Hepatic stellate cell (primary cell): ENCODE measurements at places on chromosomes 5 and 9.

DNA sequence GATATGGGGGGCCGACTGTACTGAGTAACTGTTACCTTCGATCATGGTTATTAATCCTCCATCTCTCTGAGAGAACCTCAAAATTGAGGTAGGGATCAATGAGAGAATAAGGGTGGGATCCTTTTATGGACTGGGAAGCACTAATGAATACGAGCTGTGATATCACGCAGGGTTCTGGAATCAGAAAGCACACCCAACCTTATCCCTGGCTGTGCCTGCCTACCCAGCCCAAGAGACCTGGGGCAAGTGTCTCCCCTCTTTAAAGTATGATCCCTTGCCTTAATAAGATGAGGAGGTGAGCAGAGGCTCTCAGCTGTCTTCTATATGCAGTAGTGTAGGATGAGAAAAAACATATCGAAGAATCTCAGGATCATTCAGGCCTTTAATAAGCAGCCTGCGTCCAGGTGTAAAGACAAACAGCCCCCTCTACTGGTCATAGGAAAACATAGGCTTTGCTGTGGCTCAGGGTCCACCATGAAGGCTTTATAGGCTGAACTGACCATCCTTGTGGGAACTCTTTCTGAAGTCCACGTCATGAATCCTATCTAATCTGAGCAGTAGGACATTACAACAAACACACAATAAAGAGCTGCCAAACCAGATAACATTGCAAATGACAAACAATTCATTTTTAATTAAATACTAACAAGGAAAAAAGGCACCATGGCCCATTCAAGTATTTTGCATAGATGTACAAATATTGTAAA lies 16.8 kb downstream of the NIPAL4 start:
- peak; percentile 72 for DNase-seq

DNA sequence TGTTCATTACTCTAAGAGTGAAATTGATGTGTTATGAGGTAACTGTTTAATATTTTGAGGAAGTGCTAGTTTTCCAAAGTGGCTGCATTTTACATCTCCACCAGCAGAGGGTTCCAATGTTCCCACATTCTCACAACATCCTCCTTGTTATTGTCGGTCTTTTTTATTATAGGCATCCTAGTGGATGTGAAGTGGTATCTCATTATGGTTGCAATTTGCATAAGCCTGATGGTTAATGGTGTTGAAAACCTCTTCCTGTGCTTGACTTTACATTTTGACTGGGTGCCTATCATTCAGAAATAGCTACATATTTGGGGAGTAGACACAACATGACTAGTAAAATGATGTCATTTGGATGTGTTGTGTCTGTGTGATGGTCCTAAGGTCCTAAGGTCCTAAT lies 143.6 kb downstream of the MRPS30 start:
- peak; percentile 1 for DNase-seq

- DNase-seq, result no peak
These were observed 68.2 kb upstream of the ITGA2 start for GRCh38 chr5:52920929-52921328.

- DNase-seq, result no peak
These were observed 56.9 kb downstream of the SYK start for GRCh38 chr9:90858457-90858901.
